Testis (tissue), 5 donors: ENCODE measurements at places on chromosomes 12 and 14.

GRCh38 chr14:71923513-71923912 is 8.7 kb upstream of the RGS6 start:
- H3K4me3 ChIP-seq = no peak overlapping the region
- no peak overlapping the region for H3K27ac ChIP-seq
- no peaks in the 10 kb centered on the region for H3K4me1 ChIP-seq
- H3K27me3 ChIP-seq = no peaks in the 10 kb centered on the region
- H3K36me3 ChIP-seq = no peaks in the 10 kb centered on the region

DNA sequence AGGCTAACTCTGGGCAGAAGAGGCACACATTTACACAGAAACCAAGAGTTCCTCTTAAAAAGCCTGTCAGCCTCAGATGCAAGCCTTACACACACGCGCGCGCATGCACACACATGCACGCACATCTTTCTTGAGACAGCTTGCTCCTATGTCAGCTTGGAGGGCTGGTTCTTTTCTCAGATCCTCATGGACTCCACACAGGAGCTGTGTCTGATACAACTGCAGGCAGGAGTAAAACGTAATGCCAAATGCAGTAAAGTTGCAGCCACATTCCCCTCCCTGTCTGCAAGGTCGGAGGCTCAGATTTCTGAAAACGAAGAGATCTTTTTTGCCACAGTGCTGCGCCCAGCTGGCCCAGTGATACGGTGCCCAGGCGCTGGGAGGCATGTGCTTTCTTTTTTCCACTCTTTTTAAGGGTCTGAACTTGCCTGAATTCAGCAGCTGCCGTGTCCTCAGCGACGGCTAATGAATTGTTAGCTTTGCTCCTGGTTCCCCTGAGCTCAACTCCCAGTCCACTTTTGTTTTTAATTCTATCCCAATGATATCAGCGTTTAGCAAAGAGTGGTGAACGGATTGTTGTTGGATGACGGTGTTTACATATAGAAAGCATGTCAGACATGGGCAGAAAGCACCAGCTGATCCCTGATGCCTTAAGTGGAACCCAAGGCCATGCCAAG is 72.9 kb upstream of the FOXN3 start:
- DNase-seq = peak; percentile 36
- H3K36me3 ChIP-seq = no peaks in the 10 kb centered on the region
- no peaks in the 10 kb centered on the region for H3K27me3 ChIP-seq
- H3K27ac ChIP-seq = peak overlapping the region; percentile 24

DNA sequence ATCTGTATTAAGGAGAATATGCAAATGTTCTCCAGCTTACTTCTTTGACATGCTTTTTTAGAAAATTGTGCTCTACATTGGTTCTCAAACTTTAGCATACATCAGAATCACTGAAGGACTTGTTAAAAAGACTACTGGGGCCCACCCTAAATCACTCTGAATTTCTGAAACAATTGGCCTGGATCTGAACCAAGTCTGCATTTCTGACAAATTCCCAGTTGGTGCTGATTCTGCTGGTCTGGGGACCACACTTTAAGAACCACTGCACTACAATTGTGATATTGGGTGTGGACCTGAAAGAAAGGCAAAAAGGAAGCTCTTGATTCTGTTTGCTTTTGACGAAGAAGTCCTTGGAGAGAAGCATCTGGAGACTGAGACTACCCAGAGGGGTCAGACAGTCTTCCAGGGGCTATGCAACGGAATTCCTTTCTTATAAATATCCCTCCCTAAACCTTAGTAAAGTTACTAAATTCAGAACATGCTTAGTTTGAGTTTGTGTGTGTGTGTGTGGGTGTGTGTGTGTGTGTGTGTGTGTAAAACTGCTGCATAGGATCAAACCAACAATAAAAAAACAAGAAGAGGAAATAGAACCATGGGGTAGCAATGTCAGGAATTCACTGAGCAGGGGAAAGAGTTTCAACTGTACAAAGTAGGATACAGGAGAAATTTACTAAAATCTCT is 36.8 kb downstream of the EAPP start:
- H3K4me1 ChIP-seq = no peaks in the 10 kb centered on the region
- H3K36me3 ChIP-seq = no peaks in the 10 kb centered on the region
- DNase-seq = no peak
- H3K27ac ChIP-seq = no peak overlapping the region
- no peaks in the 10 kb centered on the region for H3K27me3 ChIP-seq

- no peaks in the 10 kb centered on the region for H3K27me3 ChIP-seq
- H3K4me1 ChIP-seq = peaks cover 43% of the 10 kb centered on the region
- no peak for DNase-seq
- peak overlapping the region; percentile 67 for H3K4me3 ChIP-seq
Measured at GRCh38 chr14:50001999-50002925, 109.4 kb downstream of the ARF6 start.

GRCh38 chr14:72808564-72808963 is 85.3 kb downstream of the DPF3 start:
- DNase-seq = no peak
- no peaks in the 10 kb centered on the region for H3K27me3 ChIP-seq
- H3K36me3 ChIP-seq = no peaks in the 10 kb centered on the region
- H3K27ac ChIP-seq = no peak overlapping the region

DNA sequence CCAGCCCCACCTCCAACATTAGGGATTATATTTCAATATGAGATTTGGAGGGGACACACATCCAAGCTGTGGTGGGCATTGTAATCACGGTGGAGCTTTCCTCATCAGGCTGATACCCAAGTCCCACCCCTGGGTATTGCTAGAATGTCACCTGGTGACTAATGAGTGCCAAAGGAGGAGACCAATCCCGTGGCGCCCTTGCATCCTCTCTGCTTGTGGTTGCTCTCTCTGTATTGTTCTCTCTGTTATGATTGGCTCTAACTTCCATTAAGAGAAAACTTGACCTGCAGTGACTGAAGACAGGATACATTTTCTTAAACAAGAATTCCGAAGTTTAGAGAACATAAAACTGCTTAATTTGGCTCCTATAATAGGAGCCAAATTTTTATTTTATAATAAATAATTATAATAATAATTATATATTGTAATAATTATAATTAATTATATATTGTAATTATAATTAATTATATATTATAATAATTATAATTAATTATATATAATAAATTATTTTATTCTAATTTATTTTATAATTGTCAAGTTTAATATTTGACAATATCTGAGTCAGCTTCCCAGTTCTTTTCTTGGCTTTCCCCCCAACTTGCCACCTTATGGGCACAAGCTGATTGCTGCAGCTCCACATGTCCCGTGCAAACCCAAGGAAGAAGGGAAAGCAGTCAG is 420.1 kb downstream of the DIO2 start:
- DNase-seq = no peak
- H3K27me3 ChIP-seq = no peaks in the 10 kb centered on the region
- no peak overlapping the region for H3K27ac ChIP-seq

- H3K27ac ChIP-seq = no peak overlapping the region
- no peak for DNase-seq
- no peaks in the 10 kb centered on the region for H3K4me1 ChIP-seq
- H3K36me3 ChIP-seq = no peaks in the 10 kb centered on the region
- H3K27me3 ChIP-seq = no peaks in the 10 kb centered on the region
- H3K4me3 ChIP-seq = no peak overlapping the region
Measured at GRCh38 chr12:76713986-76714385, 49.9 kb upstream of the ZDHHC17 start.

GRCh38 chr12:95574799-95575452 is 23.6 kb upstream of the USP44 start:
- no peak overlapping the region for H3K27ac ChIP-seq
- H3K4me3 ChIP-seq = no peak overlapping the region
- H3K36me3 ChIP-seq = no peaks in the 10 kb centered on the region
- no peaks in the 10 kb centered on the region for H3K4me1 ChIP-seq

DNA sequence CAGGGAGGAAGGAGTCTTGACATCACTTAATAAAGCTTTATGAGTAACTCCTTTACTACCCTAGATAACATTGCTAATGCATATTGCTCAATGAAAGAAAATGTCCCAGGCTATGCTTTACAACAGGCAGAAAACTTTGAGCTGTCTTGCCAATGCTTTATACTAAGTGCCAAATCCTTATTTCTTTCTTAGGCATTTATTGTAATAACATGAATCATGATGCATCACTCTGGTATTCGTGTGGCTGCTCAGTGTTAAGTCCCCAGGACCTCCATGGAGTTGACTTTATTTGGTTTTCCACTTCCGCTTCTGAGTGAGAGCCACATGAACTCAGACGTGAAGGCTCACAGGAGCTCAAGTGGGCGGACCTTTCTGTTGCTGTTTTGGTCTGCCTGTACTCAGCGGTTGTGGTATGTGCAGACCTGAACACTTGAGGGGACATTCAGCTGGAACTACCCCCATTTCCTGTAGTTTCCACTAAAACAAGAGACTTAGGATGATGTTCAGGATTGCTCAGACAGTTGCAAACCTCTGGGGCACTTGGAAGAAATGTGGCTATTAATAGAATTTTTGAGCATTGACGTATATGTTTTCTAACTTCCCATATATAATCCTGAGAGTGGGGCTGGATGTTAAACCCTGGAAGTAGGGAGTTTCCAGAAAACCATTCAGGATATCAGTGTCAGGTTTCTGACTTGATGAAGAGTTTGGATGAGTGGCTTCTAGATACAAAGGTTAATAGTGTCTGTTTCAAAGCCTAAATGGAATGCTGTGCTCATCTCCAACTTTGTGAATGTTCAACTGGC is 258.6 kb downstream of the MSRB3 start:
- no peaks in the 10 kb centered on the region for H3K4me1 ChIP-seq
- H3K27ac ChIP-seq = no peak overlapping the region
- no peaks in the 10 kb centered on the region for H3K36me3 ChIP-seq
- no peak for DNase-seq
- H3K4me3 ChIP-seq = no peak overlapping the region
